ENCODE measurements at places on chromosomes 16 and 17.
A peak's percentile ranks its signal among the peaks of the same experiment; 100 is the strongest.

DNA sequence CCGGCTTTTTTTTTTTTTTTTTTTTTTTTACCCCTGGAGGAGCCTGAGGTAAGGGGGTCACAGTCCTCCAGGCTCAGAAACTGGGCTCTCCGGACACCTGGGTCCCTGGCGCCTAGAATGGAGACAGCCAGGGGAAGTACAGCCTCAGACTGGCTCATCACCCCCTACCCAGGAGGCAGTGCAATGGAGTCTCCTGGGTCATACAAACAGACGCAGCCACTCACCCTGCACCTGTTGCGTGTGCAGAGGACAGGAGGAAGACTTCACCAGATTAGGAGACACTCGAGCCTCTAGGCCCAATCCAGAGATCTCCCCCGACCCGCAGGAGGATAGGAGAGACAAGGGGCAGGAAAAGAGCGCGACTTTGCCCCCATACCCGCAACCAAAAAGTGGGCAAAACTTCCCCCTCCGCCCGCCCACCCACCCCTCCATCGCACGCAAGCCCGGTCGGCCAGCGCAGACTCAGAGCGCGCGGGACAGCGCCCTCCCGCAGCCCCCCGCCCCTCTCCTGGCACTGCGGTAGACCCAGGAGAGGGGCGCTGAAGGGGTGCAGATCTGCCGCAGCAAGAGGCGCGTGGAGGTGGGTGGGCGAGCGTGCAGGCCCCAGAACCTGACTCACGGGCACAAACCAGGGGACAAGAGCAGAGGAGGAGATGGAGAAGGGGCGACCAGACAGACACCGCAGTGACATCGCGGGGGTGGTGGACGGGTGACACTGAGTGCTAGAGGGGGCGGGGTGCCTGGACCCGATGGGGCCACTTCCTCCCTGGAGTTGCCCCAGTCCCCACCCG, 900 bp downstream of the HAP1 start:
- no peak for DNase-seq

GRCh38 chr17:66548659-66549310, 246.4 kb downstream of the PRKCA start:
- no peak for DNase-seq

- peak; percentile 30 for DNase-seq
Measured at GRCh38 chr16:72876221-72876620, 171.7 kb downstream of the ZFHX3 start.

DNA sequence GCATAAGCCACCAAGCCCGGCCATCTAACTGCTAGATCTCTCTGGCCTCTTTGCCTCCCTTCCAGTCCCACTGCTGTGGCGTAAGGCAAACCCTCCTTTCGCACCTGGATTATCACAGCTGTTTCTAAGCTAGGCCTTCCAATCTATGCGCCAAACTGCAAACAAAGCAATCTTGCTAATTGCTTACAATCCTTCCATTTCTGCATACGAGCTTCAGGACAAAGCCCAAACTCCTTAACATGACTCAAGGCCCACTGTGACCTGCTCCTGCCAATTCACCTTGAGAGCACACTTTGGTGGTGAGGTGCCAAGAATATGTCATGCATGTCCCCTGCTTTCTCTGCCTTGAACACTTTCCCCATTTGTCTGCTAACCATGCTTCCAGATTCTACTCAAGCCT, 6.0 kb upstream of the ARL5C start:
- no peak for DNase-seq

- DNase-seq = no peak
Measured at GRCh38 chr16:72873853-72874252, 174.1 kb downstream of the ZFHX3 start.

DNA sequence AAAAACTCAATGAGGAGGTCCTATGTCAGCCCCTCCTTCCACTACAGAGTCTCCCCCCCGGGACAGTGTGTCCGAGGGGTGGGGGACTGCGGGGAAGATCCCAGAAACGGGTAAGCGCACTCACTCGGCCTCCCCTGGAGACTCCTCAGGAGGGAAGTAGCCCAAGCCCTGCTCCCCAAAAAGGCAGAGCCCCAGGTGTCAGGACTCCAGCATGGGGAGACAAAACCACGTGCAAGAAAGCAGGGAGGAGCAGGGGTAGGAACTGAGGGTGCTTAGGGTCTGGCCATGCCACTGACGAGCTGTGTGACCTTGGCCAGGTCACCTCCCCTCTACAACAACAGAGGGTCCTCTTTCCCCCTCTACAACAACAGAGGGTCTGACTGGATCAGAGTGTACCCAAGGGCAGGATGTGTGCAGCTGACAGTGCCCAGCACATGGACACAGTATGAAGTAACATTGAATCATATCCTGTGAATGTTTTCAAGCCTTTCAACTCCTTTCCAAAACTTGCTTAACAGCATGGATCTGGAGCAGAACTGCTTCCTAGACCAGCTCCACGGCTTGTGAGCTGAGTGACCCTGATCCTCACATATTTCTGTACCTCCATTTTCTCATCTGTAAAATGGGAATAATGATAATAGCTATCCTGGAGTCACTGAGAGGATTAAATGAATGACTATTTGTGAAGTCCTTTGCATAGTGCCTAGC, 2.1 kb upstream of the NAGS start:
- DNase-seq = no peak
